ENCODE measurements at places on chromosomes 16 and 17.

DNA sequence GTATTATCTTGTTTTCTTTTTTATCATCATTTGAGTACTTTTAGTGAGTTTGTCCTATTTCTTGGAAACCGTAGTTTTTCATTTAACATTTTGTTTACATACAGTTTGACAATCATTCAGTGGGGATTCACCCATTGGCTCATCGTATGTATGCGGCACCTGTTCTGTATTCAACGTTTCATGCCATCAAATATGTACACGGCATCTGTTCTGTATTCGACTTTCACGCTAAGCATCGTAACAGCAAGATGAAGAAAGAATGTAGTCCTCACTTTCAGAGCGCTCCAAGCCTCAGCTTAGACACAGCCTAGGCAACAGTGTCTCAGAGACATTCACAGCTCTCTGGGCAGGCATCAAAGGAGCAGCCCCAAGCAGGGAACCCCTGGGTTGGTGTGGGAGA lies 177.2 kb upstream of the CHMP6 start:
- no peak for DNase-seq

DNA sequence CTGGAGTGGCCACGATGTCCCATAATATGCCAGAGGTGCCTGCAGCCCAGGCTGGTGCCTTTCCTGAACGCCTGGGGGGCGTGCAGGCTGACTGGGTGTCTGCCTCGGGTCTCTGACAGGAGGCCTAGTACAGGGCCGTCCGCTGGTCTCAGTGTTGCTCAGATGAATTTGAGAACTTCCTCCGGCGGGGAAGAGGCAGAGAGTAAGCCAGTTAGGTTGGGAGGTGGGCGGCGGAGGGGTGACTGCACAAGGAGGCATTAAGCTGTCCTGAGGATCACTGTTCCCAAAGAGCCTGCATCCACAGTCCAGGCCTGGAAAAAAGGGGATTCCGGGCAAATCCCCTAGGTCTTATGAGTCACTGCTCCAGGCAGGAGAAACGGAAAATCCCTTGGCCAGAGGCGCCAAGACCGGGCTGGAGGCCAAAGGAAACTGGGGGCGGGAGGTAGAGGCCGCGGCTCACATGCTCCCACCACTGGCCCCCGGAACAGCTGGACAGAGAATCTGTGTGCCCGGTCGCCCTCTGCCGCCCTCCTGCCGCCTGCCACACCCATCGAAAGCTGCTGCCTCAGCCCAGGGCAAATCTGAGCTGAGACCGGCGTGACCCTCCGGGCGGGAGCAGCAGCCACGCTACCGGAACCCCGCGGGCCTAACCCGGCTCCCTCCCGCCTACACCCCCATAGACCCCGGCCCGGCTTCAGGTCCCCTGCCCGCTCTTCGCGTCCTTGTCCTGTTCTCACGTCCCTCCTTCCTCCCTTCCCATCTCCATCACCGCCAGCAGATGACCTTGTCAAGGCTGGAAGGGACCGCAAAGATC lies 1.2 kb downstream of the TRIM47 start:
- no peak for DNase-seq

DNA sequence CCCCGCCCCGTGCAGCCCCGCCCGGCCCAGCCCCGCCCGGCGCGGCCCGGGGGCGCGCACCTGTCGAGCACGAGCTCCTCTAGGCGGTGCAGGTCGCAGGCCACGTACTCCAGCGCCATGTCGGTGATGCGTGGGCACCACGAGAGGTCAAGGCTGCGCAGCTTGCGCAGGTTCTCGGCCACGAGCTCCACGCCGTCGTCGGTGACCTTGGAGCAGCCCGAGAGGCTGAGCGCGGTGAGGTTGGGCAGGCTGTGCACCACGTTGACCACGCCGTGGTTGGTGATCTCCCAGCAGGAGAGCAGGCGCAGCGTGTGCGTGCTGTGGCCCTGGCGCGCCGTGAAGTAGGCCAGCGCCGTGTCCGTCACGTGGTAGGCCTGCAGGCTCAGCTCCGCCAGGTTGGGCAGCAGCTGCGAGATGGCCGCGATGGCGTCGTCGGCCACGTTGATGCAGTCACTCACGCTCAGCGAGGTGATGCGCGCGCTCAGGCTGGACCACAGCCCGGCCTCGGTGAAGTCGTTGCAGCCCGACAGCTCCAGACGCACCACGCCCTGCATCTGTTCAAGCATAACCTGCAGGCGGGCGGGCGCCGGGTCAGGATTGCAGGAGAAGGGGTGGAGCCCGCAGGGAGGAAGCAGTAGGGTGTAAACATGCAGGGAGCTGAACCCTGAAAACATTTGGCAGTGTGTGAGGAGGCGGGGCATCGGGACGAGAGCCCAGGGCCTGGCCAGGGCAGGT lies 5.3 kb upstream of the WDR24 start:
- peak; percentile 91 for DNase-seq

DNA sequence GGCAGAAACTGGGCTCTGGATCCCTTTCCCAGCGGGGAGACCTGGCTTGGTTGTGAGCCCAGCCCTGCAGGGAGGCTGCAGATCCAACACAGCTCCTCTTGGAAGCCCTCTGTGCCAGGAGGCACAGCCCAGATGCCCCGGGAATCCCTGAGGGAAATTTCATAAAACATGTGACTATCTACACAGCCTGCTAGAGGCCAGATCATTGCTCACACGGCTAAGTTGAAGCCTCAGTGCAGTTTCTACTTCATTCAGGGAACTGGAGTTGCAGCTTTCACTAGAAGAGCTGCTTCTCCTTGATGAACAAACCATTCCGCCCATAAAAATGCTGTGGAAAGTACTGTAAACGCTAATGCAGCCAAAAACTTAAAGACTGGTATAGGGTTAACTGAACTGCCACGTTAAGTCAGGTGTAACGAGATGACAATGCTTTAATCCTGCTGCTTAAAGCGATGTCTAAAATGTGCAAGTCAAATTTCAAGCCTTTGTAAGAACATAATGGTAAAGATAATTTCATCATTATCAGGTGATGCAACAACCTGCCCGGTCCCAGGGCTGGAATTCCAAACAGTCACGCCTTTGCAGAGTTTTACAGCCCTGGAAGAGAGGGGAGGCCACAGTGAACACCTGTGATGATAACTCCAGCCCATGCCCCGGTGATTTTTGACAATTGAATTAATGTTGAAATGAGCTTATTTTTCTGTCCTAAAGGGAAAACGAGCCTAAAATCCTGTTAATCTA lies 172.5 kb downstream of the ZFHX3 start:
- no peak for DNase-seq

Data from NCI-H345 (cell line).